Osteocyte (in vitro differentiated cells): ENCODE measurements at places on chromosomes 3 and 15. TPM values are rescaled to one million over a fixed set of nuclear protein-coding genes. Genes with fewer than 3 reads are reported as not detected.

The EOMES gene
- not detected in 2 replicates for total RNA-seq

The TJP1 gene
- 113 and 119 TPM in 2 replicates for total RNA-seq

The SMARCC1 gene
- total RNA-seq, result 99.6 and 113 TPM in 2 replicates

The NR1I2 gene
- total RNA-seq, result not detected in 2 replicates

The NEIL1 gene
- 30.0 and 34.0 TPM in 2 replicates for total RNA-seq

The CNTN3 gene
- 0.29 and 0.35 TPM in 2 replicates for total RNA-seq

The CCDC80 gene
- total RNA-seq, result 1,760 and 1,947 TPM in 2 replicates

The LRRK1 gene
- total RNA-seq, result 10.8 and 16.3 TPM in 2 replicates

The UROC1 gene
- total RNA-seq, result not detected in 2 replicates

GRCh38 chr3:56799251-56799882 lies 2.4 kb downstream of the ARHGEF3 start:
- no peak for DNase-seq
- H3K4me1 ChIP-seq, result peaks cover 12% of the 10 kb centered on the region
- H3K4me3 ChIP-seq, result no peak overlapping the region
- no peak overlapping the region for H3K27ac ChIP-seq
- H3K36me3 ChIP-seq, result no peaks in the 10 kb centered on the region

DNA sequence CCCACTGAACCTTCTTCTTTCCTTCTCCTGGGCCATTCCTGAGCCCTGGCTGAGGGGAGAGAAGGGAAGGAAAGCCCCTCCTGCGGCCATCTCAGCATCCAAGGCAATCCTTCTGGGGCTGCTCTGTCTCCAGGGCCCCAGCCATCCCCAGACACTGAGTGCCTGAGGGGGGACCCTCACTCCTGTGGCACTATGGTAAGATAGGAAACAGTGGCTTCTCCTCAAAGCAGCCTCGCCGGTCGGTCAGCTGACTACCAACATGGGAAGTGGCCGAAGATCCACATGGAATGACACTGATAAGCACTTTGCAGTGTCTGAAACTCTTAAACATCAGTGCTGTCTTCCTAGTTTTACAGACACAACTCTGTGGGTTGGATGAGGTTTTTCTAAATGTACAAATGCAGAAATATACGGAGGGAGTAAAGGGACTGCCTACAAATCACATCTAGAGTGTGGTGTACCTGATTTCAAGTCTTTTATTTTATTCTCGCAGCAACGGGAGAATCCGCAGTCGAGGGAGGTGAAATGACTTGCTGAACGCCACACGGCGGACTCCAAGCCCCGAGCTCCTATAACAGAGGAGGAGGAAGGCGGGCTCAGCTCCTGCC lies 973 bp upstream of the ITPKA start:
- no peak overlapping the region for H3K27ac ChIP-seq
- H3K4me1 ChIP-seq, result peaks cover 16% of the 10 kb centered on the region
- peak overlapping the region; percentile 76 for H3K4me3 ChIP-seq
- no peak for DNase-seq
- peaks cover 2% of the 10 kb centered on the region for H3K36me3 ChIP-seq

GRCh38 chr15:63503739-63504246 lies 600 bp upstream of the USP3 start:
- no peaks in the 10 kb centered on the region for H3K36me3 ChIP-seq
- peak overlapping the region; percentile 84 for H3K27ac ChIP-seq
- peak overlapping the region; percentile 73 for H3K4me3 ChIP-seq
- no peaks in the 10 kb centered on the region for H3K27me3 ChIP-seq

GRCh38 chr15:101193806-101194545 lies 57.9 kb downstream of the CHSY1 start:
- no peaks in the 10 kb centered on the region for H3K36me3 ChIP-seq
- no peak overlapping the region for H3K4me3 ChIP-seq
- no peak for DNase-seq
- H3K27me3 ChIP-seq, result no peaks in the 10 kb centered on the region

DNA sequence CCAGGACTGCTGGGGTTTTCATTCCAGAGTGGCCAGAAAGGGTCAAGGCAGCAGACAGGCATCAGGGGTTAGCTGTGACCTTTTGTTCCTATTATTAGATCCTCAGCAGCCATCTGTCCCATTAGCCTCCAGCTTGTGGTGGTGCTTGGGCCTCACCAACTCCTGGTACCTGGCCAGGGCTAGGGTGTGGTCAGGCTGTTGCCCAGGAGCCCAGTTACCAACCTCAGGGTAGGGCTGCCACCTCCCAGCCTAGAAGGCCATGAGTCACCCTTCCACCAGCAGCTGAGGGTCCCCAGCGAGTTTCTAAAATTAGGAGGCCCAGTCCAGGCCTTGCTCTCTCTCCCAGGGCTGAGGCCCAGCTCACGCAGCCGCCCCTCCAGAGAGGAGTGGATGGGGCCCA lies 12.2 kb downstream of the TMEM43 start:
- H3K27me3 ChIP-seq, result no peaks in the 10 kb centered on the region
- H3K4me1 ChIP-seq, result peaks cover 4% of the 10 kb centered on the region
- no peak overlapping the region for H3K4me3 ChIP-seq
- no peak overlapping the region for H3K27ac ChIP-seq
- no peak for DNase-seq

DNA sequence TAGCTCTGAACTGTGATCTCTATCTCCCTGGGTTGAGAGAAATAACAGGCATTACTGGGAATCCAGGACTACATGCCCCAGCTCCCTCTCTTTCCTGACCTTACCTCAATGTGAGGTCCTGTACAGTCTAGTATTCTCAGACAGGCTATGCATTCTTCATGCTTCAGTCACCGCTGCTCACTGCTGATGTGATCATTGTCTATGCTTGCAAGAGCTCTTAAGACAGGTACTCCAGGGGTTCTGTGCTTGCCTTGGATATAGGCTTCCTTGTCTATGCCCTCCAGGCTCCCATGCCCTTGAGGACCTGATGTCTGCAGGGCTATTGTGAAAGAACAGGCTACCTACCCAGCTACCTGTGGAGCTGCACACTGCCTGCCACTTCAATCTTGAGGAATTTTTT lies 183.6 kb downstream of the MBNL1 start:
- no peak for DNase-seq
- H3K27ac ChIP-seq, result no peak overlapping the region

DNA sequence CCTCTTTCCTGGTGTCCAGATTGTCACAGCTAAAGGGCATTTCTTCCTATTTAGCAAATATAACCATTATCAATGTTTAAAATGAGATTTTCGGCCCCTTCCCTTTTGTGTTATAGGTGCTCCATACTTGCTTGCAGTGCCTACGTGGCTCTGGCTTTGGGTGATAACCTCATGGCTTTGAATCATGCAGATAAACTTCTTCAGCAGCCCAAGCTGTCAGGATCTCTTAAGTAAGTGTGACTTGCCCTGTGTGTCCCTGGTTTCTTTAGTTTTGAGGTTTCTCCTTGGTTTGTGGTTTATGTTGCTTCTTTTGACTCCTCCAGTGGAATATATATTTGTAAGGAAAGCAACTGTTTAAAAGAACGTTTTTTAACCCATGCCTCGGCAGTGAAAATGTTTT lies 58.5 kb upstream of the TRIM71 start:
- H3K4me1 ChIP-seq, result no peaks in the 10 kb centered on the region
- DNase-seq, result no peak
- no peak overlapping the region for H3K4me3 ChIP-seq
- peaks cover 17% of the 10 kb centered on the region for H3K36me3 ChIP-seq

DNA sequence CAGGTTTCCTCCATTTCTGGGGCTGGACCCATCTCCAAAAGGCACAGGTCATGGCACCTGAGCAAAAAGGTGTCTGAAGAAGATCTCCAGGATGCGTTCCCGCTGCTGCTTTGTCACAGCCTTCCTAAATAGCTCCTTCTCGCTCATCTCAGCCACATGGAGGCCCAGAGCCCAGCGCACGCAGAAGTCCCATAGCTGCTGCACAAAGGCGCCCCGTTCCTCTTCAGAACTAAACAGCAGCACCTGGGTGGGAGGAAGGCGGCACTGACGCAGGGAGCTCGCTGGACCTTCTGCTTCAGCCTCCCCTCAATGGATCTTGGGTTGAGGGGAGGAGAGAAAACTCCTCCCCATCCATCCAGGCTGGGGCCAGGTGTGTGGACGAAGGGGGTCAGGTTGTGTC lies 8.4 kb downstream of the DUOX2 start:
- peaks cover 30% of the 10 kb centered on the region for H3K27me3 ChIP-seq
- no peak for DNase-seq
- H3K4me3 ChIP-seq, result no peak overlapping the region
- no peaks in the 10 kb centered on the region for H3K4me1 ChIP-seq
- H3K36me3 ChIP-seq, result no peaks in the 10 kb centered on the region
- H3K27ac ChIP-seq, result no peak overlapping the region

GRCh38 chr3:192915722-192916121 lies 1.9 kb downstream of the MB21D2 start:
- no peaks in the 10 kb centered on the region for H3K36me3 ChIP-seq
- no peak overlapping the region for H3K27ac ChIP-seq
- DNase-seq, result no peak

GRCh38 chr15:36758800-36759199 lies 179.4 kb downstream of the CDIN1 start:
- H3K27ac ChIP-seq, result no peak overlapping the region
- H3K36me3 ChIP-seq, result peaks cover 11% of the 10 kb centered on the region
- no peaks in the 10 kb centered on the region for H3K4me1 ChIP-seq

GRCh38 chr3:8556473-8556869 lies 54.8 kb downstream of the LMCD1 start:
- no peak for DNase-seq
- H3K27ac ChIP-seq, result peak overlapping the region; percentile 94
- H3K36me3 ChIP-seq, result peaks cover 42% of the 10 kb centered on the region
- H3K27me3 ChIP-seq, result no peaks in the 10 kb centered on the region
- H3K4me3 ChIP-seq, result no peak overlapping the region
- H3K4me1 ChIP-seq, result peaks cover 57% of the 10 kb centered on the region

- H3K36me3 ChIP-seq, result no peaks in the 10 kb centered on the region
- H3K4me3 ChIP-seq, result no peak overlapping the region
- peaks cover 12% of the 10 kb centered on the region for H3K4me1 ChIP-seq
- no peak for DNase-seq
- no peak overlapping the region for H3K27ac ChIP-seq
These were observed 182.3 kb downstream of the BBX start for GRCh38 chr3:107705046-107705445.

DNA sequence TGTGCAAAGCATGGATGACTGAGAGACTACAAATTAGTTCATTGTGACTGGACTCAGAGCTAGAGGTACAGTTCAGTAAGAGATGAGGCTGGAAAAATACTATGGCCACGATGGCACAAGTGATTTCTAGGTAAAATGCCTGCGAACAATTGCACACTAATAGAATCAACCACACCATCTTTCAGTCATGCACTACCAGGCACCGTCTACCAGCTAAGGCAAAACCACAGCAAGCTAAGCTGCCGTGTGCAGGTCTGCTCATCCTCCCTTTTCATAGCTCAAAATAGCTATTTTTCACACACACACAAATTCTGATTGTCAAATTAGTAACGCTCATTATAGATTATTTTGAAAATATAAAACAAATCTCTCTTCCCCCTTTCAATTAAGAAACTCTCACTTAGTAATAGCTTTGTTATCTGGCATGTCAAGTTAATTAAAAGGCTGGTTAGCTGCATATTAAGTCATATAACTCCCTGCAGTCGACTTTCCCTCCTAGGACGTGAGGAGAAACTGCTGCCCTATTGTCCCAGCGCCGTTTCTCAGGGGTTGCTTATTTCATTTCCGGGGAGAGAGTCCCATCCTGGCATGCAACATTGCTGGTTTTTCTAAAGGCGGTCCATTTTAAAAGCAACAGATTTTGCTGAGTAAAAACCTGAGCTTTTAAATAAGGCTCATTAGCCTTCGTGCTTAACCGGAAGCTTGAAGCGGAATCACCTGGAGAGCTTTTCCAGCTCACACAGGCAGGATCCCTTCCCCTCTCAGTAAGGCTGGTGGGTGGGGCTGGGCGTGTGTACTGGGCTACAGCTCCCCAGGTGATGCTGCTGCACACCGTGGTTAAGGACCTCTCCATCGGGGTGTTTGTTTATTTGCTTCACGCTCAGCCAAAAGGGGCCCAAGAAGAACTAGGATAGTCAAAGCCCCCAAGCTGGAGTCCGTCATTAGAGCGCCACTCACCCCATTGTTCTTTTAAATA lies 16.9 kb upstream of the MEX3B start:
- H3K4me3 ChIP-seq, result no peak overlapping the region
- no peaks in the 10 kb centered on the region for H3K36me3 ChIP-seq
- peaks cover 29% of the 10 kb centered on the region for H3K27me3 ChIP-seq
- H3K4me1 ChIP-seq, result no peaks in the 10 kb centered on the region
- DNase-seq, result no peak
- no peak overlapping the region for H3K27ac ChIP-seq

GRCh38 chr15:74387621-74388362 lies 20.3 kb upstream of the CYP11A1 start:
- no peaks in the 10 kb centered on the region for H3K27me3 ChIP-seq
- H3K4me3 ChIP-seq, result no peak overlapping the region
- no peak for DNase-seq
- H3K36me3 ChIP-seq, result no peaks in the 10 kb centered on the region

- no peak overlapping the region for H3K4me3 ChIP-seq
- DNase-seq, result no peak
- peaks cover 9% of the 10 kb centered on the region for H3K27me3 ChIP-seq
- H3K4me1 ChIP-seq, result no peaks in the 10 kb centered on the region
- no peak overlapping the region for H3K27ac ChIP-seq
These were observed 52.2 kb downstream of the KCNAB1 start for GRCh38 chr3:156172536-156172935.

DNA sequence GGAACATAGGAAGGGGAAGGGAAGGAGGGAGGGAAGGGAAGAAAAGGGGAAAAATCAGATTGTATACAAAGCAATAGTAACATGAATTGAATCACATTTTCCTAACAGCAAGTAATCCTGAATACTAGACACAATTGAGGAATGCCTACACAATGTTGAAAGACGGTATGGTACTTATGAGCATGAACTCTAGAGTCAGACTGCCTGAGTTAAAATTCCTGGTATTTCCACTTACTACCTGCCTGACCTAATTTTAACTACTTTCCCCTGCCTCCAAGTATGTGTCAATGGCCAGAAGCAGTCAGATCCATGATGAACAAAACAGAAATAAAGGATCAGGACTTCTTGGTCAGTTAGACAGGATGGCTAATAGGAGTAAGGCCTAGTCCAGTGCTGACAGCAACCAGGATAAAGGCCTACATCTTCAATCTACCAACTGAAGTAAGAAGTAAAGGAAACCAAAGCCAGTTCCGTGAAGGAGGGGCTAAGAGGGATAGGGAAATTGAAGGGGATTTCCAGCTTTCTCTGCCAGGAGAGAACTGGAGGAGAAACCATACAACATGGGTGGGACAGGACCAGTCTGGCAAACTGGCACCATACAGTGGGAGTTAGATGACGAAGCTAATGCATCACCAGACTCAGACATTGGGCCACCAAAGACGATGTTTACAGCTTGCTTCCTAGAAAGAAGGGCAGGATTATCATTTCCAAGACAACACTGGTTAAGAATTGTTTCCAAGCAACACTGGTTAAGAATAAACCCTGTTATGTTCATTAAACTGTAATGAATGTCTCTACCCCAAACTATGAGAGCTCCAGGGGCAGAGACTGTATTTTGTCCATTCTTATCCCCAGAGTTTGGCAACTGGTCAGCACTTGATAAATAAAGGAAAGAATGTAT lies 151.6 kb upstream of the UBE2E2 start:
- peaks cover 13% of the 10 kb centered on the region for H3K4me1 ChIP-seq
- peaks cover 13% of the 10 kb centered on the region for H3K36me3 ChIP-seq
- H3K27me3 ChIP-seq, result peaks cover 3% of the 10 kb centered on the region

DNA sequence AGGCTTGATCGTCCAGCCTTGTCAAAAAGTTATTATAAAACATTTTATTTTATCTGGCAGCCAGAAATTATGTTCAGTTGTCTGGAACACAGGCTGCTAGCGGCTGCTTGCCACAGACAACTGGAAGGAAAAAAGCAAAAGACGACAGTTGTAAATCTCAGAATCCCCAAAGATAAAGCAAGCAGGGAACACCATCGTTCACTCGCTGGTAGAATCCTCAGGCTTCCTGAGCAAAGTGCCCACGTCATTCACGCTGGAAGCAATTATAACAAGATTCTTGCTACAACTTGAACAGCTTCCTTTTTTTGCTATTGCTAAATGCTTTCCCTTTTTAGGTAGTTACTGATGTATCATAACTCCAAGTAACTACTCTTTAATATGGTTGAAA lies 33.6 kb downstream of the ADAMTS17 start:
- H3K4me1 ChIP-seq, result no peaks in the 10 kb centered on the region
- peak; percentile 21 for DNase-seq
- no peak overlapping the region for H3K4me3 ChIP-seq
- no peaks in the 10 kb centered on the region for H3K36me3 ChIP-seq
